ENCODE measurements at places on chromosomes 2 and 18. TPM values are rescaled to one million over a fixed set of nuclear protein-coding genes. Genes with fewer than 3 reads are reported as not detected.

The ZRANB3 gene
- 20.7 TPM for total RNA-seq

The MAP3K19 gene
- not detected for total RNA-seq

The CTNNA2 gene
- total RNA-seq: 7.7 TPM

The DNAJB2 gene
- 80.9 TPM for total RNA-seq

DNA sequence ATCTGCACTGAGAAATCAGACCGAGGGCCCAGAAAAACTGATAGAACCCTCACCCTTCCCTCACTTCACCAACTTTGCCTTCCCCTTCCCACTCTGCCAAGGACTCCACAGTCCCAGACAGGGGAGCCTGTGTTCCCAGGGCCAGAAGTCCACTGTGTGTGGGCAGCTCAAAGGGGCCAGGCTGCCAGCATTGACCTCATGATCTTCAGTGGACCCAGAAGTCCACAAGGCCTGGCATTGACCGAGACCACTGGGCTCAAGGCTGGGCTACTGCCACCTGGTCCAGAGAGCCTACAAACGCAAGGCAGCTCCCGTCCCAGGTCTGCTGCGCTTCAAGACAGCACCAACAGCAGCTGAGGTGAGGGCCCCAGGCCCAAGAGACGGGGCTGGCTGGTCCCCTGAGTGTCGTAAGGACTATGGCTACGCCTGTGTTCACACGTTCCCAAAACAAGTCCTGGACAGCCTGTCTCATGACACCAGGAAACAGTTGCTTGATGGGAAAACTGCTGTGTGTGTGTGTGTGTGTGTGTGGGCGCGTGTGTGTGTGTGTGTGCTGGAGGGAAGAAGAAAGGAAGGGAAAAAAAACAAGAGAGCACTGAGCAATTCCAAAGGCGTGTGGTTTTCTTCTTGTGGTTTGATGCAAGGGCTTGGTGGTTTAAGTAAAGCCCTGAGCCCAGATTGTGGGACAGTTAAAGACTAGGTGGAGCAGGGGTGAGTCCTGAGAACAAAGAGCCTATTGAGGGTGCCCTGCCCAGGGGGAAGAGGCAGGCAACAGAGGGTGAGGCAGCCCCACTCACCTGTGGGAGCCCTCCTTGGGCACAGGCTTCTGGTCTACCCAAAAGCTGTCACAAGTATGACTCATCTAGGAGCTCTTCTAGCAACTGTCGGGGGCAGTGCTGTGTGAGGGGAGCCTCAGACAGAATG, 46.6 kb upstream of the ZBTB7C start:
- DNase-seq: no peak

- DNase-seq: no peak
Observed at GRCh38 chr2:232789082-232789481, 12.7 kb upstream of the KCNJ13 start.

DNA sequence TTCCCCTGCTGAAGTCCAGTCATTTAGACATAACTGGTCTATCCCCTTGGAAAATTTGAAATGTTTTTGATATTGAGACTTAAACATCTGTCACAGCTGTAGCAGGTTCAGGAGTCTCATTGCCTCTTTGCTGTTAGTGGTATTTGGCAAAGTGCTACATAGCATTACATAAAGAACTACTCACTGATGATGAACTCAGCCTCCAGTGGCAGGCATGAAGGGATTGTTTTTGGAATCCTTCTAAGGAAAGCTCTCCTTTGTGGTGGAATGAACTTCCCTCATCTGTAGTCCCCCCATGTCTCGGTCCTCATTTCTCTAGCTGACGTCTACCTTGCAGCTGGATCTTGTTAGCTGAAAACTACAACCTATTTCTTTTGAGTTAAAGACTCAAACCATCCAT, 111.6 kb downstream of the TACR1 start:
- DNase-seq: no peak

- DNase-seq: no peak
Observed at GRCh38 chr2:239589833-239590232, 189.0 kb upstream of the HDAC4 start.

DNA sequence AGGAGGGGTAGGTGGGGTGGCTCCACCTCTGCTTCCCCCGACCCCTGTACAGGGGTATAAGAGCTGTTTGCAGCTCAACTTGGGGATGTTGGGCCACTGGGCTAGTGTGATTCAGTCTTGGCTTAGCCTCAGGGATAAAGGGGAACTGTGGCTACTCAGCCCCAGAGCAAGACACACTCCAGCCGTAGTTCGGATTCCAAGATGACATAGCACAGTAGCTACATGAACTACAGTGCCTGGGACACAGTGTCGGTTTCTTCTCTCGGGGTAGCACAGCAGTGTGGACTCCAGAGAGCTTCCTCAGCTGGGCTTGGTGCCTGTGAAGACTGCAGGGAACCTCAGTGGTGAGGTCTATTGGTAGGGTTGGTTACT, 21.1 kb downstream of the CARF start:
- DNase-seq: no peak

DNA sequence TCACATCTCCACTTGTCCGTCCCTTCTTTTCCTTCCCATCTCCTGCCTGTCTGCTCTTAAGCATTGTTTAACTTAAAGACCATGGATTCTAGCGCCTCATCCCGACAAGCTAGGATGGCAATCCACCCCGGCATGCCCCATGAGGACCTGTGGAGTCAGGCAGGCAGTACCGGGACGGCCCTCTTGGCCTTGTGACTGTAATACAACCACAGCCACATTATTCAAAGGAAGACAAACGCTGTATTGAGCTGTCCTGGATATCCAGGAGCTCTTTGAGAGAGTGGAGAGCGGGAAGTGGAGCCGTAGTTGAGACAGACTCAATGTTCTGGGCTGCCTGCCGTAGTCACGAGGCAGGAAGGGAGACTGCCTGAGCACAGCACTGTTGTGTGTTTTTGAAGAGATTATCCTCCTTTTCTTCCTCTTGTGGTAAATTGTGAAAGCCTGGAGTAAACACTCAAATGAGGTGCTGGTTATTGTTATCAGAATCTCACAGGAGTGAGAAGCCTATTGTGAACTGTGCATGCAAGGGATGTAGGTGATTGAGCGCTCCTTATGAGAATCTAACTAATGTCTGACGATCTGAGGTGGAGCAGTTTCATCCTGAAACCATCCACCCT, 929.8 kb upstream of the CNTNAP5 start:
- no peak for DNase-seq

GRCh38 chr18:23307567-23308295, 145.4 kb upstream of the RIOK3 start:
- DNase-seq: peak; percentile 31

DNA sequence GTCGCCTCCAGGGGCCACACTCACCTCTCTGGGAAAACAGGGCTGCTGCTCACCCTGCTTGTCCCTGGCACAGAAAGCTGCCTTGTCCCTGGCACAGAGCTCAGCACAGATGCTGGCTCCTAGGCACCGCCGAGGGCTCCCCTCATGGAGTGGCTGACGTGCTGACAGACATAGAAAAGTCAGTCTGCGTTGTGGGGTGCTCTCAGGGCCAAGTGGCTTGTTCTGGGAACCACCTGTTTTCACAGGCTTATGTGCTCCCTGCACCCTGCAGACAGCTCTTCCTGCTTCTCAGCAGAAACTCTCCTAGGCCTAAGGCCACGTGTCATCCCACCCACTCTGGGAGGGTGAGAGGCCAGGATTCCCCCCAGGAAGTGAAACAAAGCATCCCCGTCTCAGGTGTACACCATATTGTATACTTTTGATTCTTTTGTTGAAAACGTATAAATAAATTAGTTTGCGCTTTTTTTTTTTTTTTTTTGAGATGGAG, 84.7 kb upstream of the TMEM200C start:
- peak; percentile 62 for DNase-seq

DNA sequence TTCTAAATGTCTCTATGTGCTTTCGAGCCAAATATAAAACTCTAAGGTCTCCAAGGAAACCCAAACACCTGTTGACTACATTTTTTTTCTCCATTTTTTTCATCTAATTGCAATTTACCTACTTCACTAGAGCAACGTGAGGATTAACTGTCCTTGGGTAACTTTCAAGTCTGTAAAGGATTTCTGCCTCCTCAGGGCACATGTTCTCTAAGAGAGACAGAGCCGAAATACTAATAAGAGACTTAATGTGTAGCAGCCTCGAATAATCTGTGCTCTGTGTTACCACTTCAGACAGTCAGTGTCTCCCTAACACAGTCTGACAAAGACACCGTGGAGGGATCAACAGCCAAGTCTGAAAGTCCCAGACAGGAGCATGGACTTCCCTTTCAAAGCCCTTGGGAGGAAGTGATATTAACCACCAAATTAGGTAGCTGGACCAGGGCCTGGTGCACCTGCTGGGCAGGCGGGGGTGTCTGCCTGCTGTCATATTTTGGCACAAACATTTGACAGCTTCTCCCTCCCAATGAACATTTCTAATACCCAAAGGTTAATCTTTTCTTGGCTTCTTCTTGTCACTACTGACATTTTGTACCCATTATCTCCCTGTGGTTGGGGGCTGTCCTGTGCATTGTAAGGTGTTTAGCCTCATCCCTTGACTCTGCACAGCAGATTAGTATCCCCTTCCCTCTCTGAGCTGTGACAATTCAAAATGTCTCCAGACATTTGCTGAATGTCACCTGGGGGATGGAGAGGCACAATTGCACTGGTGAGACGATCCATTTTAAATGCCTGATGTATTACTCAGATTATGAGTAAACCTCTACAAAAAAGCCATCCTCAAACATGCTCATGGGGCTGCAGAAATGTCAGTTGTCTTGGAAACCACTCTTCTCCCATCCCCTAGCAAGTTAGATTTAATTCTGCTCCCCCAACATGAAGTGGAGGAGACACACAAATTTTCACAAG, 45.7 kb upstream of the LYPD1 start:
- no peak for DNase-seq

GRCh38 chr18:30676053-30676480, 366.5 kb downstream of the DSC3 start:
- no peak for DNase-seq

DNA sequence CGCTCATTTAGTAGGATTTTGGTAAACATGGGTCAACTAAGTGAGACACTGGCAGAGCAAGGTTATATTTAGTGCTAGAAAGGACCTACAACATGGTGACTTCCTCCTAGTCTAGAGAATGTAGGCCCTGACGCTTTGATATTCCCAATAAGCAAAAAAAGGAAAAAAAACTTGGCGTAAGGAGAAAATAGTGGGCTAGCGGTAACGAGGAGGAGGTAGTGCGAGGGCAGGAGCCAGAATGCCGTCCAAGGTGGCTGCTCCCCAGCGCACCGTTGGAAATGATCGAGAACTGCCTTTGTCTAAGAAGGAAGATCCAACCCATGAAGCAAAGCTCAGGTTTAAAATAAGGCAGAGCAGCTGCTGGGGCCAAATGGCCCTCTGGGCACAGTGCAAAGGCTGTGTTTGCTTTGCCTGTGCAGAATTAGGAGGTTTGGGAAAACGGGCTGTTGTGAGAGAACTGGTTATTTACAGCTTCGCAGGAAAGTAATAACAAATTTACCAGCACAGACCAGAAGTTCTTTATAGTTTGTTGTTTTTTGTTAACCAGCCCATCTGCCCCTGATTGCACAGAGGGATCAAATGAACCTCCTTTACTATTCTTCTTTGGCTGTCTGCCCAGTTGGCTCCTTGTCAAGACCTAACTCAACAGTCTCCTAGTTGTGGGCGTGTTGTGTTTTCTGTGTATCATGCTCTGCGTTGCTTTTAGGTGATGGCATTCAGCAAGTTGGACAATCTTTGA, 86.6 kb downstream of the ITGB1BP1 start:
- DNase-seq: no peak

GRCh38 chr2:232075080-232075479, 113.6 kb downstream of the DIS3L2 start:
- no peak for DNase-seq

DNA sequence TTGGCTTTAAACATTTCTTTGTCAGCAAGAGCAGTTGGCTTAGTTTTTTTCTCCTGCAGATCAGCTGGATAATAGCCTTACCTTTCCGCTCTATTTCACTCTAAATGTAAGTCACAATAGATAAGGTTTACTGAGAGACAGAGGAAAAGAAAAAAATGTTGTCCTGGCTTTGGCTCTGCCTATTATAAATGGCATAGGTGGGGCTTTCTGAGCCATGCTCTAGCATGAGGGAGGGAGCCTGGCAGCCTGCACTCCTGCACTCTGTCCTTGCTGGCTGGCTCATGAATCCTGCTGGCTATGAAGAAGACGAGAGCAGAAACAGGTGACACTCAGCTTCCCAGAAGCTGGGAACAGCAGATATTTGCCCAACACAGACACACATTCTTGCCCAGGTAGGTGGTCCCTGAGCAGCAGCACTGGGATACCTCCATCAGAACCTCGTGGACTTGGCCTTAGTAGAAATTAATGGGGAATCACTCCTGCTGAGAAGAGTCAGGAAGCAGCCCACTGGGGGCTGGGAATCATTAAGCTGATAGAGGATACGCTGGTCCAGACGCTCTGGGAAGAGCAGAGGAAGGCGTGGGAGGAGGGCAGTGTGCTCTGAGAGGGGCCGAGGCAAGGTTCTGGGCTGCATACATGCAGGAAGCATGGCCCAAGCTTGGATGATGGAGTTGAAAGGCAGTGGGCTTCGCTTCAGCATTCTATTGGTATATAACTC, 514.4 kb upstream of the HS6ST1 start:
- DNase-seq: no peak

- no peak for DNase-seq
Observed at GRCh38 chr18:5315838-5316237, 20.3 kb upstream of the ZBTB14 start.

DNA sequence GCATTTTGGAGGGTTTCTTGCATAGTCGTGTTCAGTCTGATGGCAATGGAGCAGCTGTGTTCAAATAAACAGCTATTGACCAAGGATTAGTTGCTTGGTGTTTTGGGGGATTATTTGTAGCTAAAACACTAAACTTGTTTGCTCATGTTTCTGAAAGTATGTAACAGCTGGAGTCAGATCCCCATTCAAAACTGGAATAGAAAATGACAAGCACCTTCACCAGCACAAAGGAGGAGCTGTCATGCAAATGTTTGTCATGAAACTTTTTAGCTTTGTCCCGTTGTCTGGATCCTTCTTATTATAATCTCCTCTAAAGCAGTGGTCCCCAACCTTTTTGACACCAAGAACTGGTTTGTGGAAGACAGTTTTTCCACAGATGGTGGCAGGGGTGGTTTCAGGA, 96.9 kb upstream of the ZNF236 start:
- DNase-seq: no peak

Data from endodermal cell (in vitro differentiated cells).